Omental fat pad (tissue), 4 donors: ENCODE measurements at places on chromosomes 7 and 10.

DNA sequence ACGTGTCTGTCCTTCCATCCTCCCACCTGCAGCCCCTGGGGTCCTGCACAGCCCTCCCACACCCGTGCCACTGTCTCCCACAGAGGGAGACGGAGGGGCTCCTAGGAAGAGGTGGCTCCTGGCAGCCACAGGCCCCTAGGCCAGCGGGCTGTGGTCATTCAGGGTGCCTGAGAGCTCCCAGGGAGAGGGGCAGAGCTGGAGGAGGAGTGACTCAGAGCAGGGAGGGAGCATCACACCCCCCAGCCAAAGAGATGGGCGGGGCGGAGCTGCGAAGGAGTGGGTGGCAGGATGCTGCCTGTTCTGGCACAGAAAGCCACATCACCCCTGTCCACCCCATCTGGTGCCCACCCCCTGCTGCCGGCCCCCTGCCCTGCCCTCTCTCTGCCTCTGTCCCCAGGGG, 50.5 kb downstream of the STK32C start:
- no peak for DNase-seq

GRCh38 chr7:4103352-4104091, 578.6 kb upstream of the FOXK1 start:
- DNase-seq = no peak

GRCh38 chr7:136324073-136324704, 347.0 kb upstream of the MTPN start:
- DNase-seq = no peak

DNA sequence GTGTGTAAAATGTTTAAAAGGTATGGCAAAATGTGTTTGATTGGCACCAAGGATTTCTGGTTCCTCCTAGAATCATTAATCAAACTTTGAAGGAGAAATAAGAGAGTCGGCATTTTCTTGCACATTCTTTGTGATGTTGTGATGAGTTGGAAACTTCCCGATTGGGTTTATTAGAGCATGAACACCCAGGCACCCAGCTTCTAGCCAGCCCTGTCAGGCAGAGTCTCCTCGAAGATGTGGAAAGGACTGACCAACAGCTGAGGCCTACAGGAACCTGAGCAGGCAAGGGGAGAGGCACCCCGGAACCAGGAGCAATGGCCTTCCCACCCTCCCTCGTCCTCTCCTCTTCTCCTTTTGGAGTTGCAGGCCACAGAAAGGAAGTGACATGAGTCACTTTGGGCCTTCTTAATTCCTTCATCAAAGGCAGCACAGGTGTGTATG, 68.7 kb downstream of the EGFR start:
- no peak for DNase-seq

GRCh38 chr10:116653885-116654284, 33.1 kb downstream of the PNLIPRP2 start:
- no peak for DNase-seq

- DNase-seq = no peak
Measured at GRCh38 chr10:72164617-72165016, 51.2 kb upstream of the ANAPC16 start.

- DNase-seq = no peak
Measured at GRCh38 chr10:530717-531116, 158.8 kb downstream of the DIP2C start.

DNA sequence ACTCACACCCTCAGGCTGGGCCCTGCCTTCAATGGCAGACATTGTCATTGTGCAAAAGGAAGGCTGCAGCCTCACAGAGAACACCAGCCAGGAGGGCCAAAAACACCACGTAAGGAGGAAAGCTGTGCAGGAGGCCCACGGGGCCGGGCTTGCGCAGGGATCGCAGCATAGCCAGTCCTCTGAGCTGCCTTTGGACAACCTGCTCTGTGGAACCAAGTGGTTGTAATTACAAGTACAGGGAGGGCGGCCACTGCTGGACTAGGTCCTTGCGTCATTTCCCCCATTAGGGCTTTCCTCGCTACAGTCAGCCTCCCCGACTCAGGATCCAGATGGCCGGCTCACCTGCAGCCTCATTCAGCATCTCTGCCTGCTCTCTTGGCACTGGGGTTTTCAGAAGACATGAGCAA, 66.9 kb downstream of the FAM53B start:
- DNase-seq = no peak

DNA sequence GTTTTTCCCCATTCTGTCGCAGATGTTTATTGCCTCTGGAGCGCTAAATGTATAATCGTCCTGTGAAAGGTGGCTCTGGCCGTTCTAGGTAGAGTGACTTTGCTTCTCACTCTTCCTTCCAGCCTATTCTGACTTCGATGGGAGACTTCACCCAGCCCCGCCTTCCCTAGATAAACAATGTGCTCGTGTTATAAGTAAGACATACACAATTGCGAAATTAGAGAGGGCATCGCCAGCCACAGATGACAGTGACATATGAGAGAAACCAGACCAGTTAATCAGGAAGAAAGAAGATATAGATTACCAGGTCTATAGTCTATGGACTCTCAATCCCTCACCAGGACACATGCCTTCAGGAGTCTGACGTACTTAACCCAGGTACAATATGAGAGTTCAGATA, 1050.5 kb upstream of the AUTS2 start:
- DNase-seq = no peak

DNA sequence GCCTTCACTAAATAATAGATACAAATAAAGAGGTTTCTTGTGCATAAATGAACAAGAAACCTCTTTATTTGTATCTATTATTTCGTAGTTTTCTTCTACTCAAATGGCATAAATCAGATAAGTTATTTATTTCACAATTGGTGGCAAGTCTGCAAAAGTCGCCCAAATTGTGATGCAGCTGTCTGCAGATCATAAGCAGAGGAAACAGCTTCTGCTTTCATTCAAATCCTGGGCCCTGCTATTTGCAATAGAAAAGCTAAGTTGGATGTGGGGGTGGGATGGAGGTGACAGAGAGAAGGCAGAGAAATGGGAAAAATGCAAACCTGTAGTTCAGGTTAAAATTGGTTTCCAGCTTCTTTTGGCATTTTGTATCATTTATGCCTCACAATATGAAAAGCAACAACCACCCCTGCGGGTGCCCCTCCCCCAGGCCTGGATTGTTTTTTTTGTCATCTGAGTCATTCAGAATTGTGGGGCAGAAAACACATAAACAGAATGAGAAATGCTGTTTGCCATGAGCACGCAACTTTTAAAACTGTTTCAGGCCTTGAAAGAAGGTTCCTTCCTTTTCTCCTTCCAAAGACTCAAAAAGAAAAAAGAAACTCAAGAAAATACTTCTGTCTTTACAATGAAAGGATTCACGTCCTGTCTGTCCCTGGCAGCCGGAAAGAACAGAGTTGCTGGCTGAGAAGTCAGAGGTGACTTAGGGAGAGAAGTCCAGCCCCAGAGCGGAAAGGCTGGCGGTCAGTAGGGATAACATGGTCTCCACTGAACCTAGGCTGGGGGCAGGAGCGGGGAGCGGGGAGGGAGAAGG, 132.9 kb downstream of the BAMBI start:
- DNase-seq = no peak

GRCh38 chr10:32650246-32650655, 204.3 kb downstream of the CCDC7 start:
- no peak for DNase-seq

DNA sequence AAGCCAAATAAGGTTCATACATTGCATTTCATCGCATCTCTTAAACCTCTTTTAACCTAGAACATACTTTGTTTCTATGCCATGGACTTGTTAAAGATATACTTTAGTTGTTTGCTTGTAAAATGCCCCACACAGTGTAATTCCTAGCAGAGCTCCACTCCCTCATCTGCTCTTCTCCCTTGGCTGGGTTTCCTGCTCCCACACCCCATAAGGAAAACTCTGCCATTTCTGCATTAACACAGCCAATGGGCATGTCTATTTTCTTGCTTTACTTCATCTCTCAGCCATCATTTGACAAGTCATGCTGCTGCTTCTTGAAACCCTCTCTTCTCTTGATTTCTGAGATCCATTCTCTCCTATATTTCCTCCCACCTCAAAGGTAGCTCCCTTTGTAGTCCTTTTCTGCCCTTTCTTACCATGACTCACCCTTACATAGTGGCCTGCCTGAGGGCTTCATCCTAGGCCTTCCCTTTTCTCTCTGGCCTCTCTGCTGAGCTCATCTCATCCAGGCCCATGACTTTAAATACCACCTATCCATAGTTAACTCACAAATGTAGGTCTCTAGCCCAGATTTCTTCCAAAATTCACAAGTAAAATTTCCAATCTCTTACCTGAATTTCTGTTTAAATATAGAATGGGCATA, 471.4 kb downstream of the ADRA2A start:
- no peak for DNase-seq

DNA sequence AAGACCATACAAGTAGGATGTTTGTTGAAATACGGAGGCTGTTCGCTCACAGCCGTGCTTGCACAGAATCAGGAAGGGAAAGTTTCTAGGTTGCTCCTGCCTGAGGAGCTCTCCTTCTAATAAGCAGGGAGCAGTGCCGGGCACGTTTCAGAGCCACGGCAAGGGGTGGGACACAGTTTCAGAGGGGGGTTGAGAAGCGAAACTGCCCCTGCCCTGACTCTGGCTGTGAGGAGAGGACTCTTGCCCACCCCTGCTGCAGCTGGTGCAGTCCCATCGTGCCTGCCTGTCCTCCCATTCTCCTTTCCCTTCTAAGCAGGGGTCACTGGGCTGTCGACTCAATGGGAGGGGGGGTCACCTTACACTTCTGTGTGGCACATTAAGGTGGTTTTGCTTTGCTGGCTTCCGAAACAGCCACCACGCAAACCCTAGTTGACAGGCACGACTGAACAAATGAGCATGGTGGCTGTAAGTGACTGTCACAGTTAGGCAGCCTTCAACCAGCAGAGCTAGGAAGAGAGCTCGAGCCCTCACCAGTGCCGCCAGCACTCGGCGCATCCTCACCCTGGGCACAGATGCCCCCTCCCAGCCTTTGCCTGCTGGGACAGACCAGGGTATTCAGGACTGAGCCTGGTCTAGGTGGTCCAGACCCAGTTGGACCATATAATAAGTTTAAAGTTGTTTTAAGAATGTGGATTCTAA, 37.5 kb downstream of the ZNF467 start:
- DNase-seq = no peak

DNA sequence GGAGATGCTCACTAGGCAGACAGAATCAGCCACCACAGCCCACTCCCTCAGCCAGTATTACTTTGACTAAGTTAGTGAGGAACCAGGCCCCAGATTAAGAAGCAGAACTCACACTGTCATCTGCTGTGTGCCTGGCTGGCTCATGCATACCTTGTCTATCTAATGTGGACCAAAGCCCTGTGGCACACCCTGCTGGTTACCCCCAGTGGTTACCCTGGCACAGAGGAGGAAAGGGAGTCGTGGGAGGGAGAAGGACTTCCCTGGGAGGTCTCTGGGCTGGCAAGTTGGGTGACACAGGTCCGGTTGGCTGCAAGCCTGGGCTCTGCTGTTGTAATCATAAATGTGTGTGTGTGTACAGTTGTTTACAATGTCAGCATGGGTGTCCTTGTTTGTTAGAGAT, 7.5 kb upstream of the SH2D4B start:
- no peak for DNase-seq

- DNase-seq = no peak
Measured at GRCh38 chr7:133481676-133482075, 228.8 kb downstream of the EXOC4 start.

GRCh38 chr7:135189961-135190360, 19.5 kb upstream of the CYREN start:
- no peak for DNase-seq

DNA sequence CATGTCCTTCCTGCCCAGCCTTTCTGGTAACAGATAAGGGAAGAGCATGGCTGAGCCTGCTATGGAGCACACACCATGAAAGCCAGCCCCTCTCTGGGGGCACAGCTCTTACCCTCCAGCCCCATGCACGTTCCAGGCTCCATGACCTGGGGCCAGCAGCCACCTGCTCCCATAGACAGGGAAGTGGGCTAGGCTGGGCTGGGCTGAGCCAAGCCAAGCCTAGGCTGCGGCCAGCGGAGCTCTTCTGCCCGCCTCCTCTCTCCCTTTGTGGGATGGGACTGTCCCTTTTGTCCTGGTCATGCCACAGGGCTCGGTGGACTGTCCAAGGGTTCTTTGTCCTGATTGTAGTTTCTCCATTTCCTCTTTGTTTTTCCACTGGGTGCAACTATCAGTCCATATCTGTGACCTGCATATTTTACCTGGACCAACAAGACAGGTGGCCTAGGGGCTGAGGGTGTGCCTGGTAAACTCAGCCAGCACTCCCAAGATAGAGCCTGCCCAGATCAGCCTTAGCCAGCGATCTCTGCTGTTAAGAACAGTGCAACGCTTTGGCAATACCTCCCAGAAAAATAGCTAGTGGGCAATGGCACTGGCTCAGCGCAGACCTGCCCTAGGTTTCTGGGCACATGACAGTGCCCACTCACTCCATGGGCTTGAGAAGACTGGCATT, 97.2 kb upstream of the BTBD16 start:
- DNase-seq = no peak

DNA sequence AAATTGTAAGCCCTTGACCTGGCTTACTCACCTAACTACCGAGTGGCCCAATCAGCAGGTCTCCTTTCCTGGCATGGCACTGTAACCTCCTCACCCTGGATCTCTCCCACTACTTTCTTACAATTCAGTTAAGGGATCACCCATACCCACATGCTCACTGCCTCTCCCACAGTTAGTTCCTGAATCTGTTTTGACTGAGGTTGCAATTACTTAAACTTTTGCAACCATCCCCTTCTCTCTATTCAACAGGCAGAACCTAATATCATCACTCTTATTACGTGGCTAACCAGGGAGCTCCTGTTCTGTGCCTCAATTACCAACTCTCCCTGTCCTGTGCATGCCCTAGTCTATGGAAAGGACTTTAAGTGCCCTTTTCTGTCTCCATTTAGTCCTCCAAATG, 84.2 kb upstream of the IKZF1 start:
- DNase-seq = no peak

DNA sequence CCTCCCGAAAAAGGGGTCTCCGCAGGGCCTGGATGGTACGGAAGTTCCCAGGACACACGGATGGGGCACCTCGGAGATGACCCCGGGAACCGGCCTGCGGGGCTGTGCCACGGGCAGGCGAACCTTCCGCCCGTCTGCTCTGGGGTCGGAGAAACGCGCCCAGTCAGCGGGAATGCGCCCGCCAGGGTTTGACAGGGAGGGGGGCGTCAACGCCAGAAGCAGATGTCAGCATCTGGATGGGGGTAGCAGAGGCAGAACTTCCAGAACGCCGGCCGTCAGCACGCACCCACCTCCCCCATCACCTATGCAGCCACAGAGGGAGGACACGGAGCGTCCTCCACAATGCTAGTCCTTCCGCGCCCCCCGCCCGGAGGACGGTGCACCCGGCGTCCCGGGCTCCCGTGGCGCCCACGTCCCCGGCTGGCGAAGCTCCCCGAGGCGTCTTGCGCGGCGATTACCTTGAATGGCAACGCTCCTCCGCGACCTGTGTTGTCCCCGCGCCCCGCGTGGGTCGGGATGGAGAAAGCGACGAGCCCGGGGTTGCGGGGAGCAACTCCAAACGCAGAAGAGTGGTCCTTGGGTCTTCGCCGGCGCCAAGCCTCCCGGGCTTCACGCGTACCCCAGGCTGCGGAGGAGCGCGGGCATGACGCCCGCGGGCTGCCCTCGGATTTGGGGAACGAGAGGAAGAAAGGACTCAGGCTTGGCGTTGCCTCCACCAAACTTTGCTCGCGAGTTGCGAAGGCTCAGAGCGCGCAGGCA, 561 bp downstream of the FGFR2 start:
- no peak for DNase-seq

- DNase-seq = no peak
Measured at GRCh38 chr7:92400013-92400412, 47.3 kb upstream of the GATAD1 start.

GRCh38 chr10:69123306-69123746, 652 bp upstream of the VPS26A start:
- DNase-seq = no peak
